ENCODE measurements at places on chromosomes 7 and 10.

GRCh38 chr7:79291498-79291865 lies 162.0 kb downstream of the MAGI2 start:
- DNase-seq = no peak

DNA sequence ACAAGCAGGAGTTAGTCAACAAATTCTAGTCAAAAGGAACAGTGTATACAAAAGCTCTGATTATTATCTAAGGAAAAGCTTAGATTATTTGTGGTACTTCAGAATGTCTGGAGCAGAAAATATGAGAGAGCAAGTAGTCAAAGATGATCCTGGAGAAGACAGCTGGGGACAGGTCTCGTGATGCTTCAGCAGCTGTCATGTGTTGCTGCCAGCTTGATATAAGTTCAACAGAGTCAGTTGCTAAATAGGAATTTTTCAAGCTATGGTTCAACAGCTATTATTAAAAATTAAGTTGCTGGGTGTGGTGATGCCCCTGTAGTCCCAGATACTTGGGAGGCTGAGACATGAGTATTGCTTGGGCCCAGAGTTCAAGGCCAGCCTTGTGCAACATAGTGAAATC lies 240.0 kb upstream of the RHOBTB1 start:
- DNase-seq = no peak

DNA sequence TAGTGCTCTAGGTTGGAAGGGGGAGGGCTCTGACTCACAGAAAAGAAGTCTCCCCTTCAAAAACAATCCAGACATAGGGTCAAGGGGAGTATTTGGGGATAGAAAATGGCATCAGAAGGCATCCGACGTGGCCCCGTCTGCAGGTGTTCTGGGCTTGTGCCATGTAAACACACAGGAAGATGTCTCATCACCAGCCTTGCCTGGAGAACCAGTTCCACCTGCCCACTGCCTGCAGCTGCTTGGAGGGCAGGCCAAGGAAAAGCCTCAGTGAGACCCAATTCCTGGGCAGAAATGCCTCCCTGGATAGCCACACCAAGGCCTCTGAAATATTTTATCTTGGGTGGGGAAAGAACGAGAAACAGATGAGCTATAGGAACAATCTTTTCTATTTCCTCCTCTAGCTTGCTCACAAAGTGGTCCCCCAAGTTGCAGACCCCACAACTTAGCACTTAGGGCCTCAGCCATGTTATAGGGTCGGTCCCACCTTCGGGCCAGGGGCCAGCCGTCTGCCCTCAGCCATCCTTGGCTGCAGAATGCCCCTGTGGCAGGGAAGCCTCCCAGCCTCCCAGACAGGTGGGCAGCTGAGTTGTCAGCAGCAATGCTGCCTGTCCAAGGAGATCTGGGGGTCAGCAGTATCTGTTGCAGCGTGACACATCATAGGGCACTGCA lies 54.3 kb upstream of the ECHDC3 start:
- no peak for DNase-seq

GRCh38 chr7:32039000-32039756 lies 31.0 kb downstream of the PDE1C start:
- peak; percentile 27 for DNase-seq

GRCh38 chr7:47330026-47330425 lies 251.9 kb downstream of the TNS3 start:
- DNase-seq = no peak

GRCh38 chr10:69362471-69362954 lies 54.2 kb downstream of the TACR2 start:
- no peak for DNase-seq

- no peak for DNase-seq
Measured at GRCh38 chr10:97049670-97050069, 136.1 kb downstream of the SLIT1 start.

DNA sequence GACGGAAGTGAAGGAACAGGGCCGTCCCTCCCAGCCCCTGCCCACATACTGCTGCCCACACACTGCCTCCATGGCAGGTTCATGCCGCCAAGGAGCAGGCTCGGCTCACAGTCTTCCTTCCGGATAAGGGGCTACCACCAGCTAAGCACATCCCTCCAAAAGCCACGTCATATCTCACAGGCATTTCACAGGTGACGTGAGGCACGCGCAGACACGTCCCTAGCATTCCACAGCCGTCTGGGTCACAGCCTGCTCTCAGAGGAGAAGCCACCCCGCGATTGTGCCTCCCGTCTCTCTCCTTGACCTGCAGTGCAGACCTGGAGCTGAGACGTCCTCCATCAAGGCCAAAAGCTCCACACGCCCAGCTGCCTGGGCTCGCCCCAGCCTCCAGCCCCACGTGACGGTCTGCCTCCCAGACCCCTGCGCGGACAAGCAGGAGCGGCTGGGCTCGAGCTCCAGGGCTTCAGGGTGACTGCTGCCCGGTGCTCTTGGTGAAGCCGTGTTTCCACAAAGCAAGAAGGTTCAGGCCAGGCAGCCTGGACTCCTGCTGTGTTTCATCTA lies 114.0 kb downstream of the MAD1L1 start:
- no peak for DNase-seq

GRCh38 chr10:48765527-48765926 lies 80.9 kb downstream of the WDFY4 start:
- no peak for DNase-seq

- DNase-seq = no peak
Measured at GRCh38 chr7:106840342-106840741, 24.7 kb upstream of the PIK3CG start.

- DNase-seq = no peak
Measured at GRCh38 chr10:14032406-14032998, 298.2 kb downstream of the FRMD4A start.

GRCh38 chr7:116809636-116810266 lies 52.6 kb upstream of the CAPZA2 start:
- DNase-seq = no peak

GRCh38 chr7:41679566-41679965 lies 23.3 kb downstream of the INHBA start:
- DNase-seq = no peak

DNA sequence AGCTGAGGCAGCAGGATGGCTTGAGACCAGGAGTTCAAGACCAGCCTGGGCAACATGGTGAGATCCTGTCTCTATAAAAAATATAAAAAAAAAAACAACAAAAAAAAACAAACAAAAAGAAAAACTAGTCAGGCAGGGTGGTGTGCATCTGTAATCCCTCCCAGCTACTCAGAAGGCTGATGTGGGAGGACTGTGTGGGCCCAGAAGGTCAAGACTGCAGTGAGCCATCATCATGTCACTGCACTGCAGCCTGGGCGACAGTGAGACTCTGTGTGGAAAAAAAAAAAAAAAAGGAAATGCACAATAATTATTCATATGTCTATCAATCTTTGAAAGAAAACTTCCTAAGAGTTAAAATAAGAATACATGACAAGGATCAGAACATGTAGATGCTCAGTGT lies 178.3 kb downstream of the SEM1 start:
- no peak for DNase-seq

DNA sequence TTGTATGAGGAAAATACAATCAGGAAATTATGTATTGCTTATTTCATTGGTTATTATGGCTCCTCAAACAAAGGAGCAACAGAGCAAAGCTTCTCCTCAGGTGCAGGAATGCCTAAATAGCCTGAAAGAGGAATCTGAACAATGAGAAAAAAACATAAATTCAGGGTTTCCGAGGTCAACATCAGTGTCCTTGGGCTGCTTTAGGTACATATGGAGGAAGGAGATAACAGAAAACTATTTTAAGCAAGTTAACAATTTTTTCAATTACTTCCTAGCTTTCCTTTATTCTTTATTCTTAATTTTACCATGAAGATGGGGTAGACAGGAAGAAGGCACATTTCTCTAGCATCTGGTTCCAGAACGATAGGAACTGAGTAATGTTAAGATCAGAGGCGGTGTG lies 14.0 kb downstream of the SLC16A9 start:
- DNase-seq = no peak

DNA sequence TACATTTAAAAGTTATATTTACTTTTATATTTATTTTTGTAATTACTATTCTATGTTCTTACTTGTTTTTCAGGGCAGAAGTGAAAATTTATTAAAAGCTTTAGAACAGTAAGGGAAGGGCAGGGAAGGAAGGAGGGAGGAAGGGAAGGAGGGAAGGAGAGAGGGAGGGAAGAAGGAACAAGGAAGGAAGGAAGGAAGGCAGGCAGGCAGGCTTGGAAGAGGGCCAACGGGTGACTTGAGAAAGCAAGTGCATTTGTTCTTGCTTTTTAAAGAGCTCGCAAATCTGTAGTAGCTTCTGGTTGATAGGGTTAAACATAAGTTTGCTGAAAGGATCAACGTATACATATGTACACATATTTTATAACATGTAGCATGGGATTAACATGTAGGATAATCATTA lies 725.3 kb upstream of the FZD8 start:
- DNase-seq = no peak

- no peak for DNase-seq
Measured at GRCh38 chr10:27611236-27611635, 107.1 kb downstream of the RAB18 start.

DNA sequence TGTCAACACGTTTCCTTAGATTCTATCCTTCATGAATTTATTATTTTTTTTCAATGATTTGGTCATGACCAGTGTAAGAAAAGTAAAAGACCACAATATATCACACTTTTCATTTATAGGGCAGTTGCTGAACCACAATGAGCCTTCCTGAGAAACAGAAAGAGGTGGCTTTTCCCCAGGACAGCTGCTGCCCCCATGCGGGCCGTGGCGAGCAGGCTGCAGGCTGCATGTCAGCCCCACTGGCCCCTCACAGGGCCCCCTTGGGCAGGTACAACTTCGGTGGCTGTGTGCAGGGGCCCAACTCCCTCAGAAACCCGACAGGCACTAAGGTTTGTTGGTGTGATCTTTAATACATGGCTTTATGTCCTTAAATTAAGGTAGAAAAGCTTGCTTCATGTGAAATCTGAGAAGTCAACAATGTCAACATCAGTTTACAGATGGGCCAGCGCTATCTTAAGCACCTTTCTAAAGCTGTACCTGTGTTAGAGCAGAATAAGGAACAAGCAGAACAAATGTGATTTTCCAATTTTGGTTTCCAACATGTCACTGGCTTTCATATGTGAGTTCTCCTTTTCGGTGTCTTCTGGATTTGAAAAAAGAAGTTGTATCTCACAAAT lies 10.6 kb downstream of the BEND7 start:
- no peak for DNase-seq

DNA sequence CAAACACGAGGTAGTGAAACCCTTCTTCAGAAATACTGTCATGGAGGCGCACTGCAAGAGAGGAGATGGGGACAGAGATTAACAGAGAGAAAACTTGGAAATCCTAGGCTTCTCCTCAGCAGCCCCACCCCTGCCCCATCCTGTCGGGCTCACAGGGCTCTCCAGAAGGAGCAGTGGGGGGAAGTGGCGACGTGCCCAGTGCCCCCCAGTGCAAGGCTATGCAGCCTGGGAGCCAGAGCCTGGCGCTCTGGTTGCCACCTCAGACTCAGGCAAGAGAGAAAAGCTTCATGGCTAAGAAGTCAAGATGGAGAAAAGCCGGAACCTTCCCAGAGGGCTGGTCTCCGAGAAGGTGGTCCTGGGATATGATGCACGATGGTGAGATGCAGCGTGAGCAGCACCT lies 21.2 kb downstream of the CAMK2G start:
- no peak for DNase-seq

DNA sequence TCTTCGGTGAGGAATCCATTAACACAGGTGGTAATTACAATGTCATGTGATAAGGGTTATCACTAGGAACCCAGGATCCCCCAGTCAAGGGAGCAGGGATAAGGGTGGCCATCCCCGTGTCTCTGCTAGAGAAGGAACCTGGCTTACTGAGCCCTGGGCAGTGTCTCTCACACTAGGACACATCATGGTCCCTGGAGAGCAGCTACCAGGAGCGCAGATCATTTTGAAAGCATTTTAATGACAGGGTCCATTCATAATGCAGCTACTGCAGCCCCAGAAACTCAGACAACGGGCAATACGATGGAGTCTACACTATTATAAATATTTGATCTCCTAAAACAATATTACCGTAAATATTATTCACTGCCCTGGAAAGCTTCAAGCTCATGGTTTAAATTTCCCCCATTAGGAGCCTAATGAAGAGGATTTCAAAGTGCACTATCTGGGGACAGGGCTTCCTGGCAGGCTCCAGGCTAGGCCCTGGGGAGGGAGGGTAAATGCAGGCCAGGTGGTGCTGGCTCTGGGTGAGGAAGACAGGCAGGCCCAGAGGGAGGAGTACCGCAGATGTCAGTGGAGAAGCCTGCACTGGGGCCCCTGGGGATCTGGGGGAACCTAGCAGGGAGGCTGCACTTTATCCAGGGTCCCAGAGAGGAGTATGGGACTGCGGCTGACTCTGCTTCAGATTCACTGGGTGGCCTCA lies 52.6 kb upstream of the LOXL4 start:
- no peak for DNase-seq

- peak; percentile 87 for DNase-seq
Measured at GRCh38 chr10:79246209-79246581, 101.1 kb upstream of the PPIF start.

DNA sequence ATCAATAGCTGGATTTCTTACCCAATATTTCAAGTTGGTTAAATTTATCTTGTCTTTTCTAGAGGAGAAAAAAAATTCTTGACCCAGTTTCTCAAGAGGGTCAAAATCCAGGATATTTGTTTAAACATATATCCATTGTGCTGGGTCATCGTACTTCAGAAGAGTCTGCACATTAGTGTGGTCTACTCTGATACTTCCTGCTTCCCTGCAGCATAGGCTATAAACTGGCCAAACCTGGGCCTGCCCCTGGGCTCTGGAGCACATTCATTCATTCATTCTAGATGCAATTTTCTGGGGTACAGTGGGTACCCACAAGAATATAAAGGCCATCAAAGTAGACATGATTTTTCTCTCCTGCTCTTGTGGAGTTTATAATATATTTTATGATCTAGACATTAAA lies 142.1 kb upstream of the WNT16 start:
- DNase-seq = no peak

- no peak for DNase-seq
Measured at GRCh38 chr7:50213622-50214017, 90.9 kb upstream of the IKZF1 start.

GRCh38 chr7:133836666-133837065 lies 290.5 kb upstream of the LRGUK start:
- no peak for DNase-seq

DNA sequence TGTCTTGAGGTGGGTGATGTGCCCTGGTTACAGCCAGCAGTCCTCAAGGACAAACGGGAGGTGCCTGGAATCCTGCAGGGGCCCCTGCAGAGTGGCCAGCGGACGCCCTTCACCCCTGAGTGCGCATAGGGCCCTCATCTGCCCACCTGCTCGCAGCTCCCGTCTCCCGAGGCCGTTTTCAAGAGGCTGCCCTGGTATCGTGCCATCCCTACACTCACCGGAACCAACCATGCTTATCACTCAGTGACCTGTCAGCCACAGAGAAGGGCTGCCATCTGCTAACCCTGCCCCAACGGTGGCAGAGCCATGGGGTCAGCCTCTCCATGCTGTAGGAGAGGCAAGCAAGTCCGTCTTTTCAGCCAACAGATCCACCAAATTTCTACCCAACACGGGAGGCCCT lies 122.0 kb downstream of the FAM53B start:
- DNase-seq = no peak

GRCh38 chr7:102892631-102893278 lies 20.0 kb upstream of the LRRC17 start:
- DNase-seq = no peak
